Astrocyte (in vitro differentiated cells and primary cell): ENCODE measurements at places on chromosomes 7 and 10. TPM values are rescaled to one million over a fixed set of nuclear protein-coding genes. Genes with fewer than 3 reads are reported as not detected.

Gene HMX2
- not detected in 2 replicates for total RNA-seq

Gene SLC39A12
- not detected in 2 replicates for total RNA-seq

Gene GSTO2
- 1.2 and 1.9 TPM in 2 replicates for total RNA-seq

Gene ITIH5
- total RNA-seq = 3.7 and 4.0 TPM in 2 replicates

Gene JAKMIP3
- 0.34 and 0.54 TPM in 2 replicates for total RNA-seq

Gene PPP1R17
- total RNA-seq = not detected in 2 replicates

Gene FKBP6
- total RNA-seq = not detected in 2 replicates

Gene ZNF804B
- not detected in 2 replicates for total RNA-seq

Gene FAM20C
- total RNA-seq = 10.0 and 10.6 TPM in 2 replicates

Gene ZYX
- 477 and 523 TPM in 2 replicates for total RNA-seq

Gene MYPN
- total RNA-seq = 0.11 and 0.14 TPM in 2 replicates

Gene BTBD16
- total RNA-seq = 0.26 TPM in 1 of 2 replicates, not detected in the other

Gene TAS2R4
- total RNA-seq = 1.1 and 1.2 TPM in 2 replicates

Gene PIK3AP1
- 6.7 and 9.3 TPM in 2 replicates for total RNA-seq

Gene COL13A1
- 0.65 and 0.86 TPM in 2 replicates for total RNA-seq

Gene NUTM2B
- total RNA-seq = 0.70 TPM in 1 of 2 replicates, not detected in the other

Gene ZNF853
- total RNA-seq = 4.9 and 5.0 TPM in 2 replicates

Gene EPO
- total RNA-seq = not detected in 2 replicates

Gene TBX20
- 1.1 and 1.3 TPM in 2 replicates for total RNA-seq

Gene PDZD7
- 2.2 and 4.5 TPM in 2 replicates for total RNA-seq

Gene SPACDR
- 2.5 and 2.6 TPM in 2 replicates for total RNA-seq

Gene AFAP1L2
- total RNA-seq = 26.6 and 28.1 TPM in 2 replicates

Gene CHAT
- total RNA-seq = 0.12 and 1.00 TPM in 2 replicates

Gene AOAH
- not detected in 2 replicates for total RNA-seq

Gene AKR1C8
- not detected in 2 replicates for total RNA-seq
